Renal cortical epithelial cell (primary cell): ENCODE measurements at places on chromosomes 7 and 10. TPM values are rescaled to one million over a fixed set of nuclear protein-coding genes. Genes with fewer than 3 reads are reported as not detected.

GRCh38 chr10:3395041-3395440 is 222.5 kb upstream of the PITRM1 start:
- no peak for DNase-seq

DNA sequence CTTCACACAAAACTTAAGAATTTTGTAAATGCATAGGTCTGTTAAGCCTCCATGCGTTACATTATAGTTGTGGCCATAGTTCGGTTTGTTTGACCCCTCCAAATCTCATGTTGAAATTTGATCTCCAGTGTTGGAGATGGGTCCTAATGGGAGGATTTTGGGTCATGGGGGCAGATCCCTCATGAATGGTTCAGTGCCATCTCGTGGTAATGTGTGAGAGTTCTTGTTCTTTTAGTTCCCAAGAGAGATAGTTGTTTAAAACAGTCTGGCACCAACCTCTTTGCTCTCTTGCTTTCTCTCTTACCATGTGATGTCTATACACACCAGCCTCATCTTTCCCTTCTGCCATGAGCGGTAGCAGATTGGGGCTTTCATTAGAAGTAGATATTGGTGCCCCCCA is 264.3 kb downstream of the TCF7L2 start:
- DNase-seq, result no peak

- DNase-seq, result no peak
These were observed 135.7 kb downstream of the DYNC2I1 start for GRCh38 chr7:158991824-158992621.

GRCh38 chr10:10609379-10609955 is 408.2 kb upstream of the CELF2 start:
- no peak for DNase-seq

DNA sequence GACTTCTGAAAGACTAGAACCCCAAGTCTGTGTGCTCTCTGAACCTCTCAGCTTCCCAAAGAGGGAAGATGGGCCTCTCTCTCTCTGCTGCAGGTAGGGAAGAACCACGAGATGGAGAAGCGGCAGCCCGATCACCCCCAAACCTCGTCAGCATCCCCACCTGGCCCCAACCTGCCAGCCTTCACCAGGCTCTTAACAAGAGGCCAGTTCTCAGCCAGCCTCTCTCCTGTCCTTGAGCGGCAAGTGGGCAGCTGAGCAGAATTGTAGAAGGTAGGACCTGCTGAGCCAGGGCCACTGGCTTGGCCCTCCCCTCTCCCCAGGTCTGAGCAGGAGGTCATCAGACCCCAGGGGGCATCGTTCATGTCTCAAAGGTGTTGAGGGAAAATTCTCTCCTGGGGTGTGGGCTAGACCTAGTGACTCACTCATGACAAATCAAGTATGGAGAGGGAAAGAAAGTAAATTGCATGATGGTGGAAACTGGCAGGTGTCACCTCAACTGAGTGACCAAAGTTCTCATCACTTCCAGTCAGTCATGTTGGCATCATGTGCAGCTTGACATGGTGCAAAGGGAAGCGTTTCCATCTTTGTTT is 92.0 kb upstream of the GPR26 start:
- DNase-seq, result no peak

DNA sequence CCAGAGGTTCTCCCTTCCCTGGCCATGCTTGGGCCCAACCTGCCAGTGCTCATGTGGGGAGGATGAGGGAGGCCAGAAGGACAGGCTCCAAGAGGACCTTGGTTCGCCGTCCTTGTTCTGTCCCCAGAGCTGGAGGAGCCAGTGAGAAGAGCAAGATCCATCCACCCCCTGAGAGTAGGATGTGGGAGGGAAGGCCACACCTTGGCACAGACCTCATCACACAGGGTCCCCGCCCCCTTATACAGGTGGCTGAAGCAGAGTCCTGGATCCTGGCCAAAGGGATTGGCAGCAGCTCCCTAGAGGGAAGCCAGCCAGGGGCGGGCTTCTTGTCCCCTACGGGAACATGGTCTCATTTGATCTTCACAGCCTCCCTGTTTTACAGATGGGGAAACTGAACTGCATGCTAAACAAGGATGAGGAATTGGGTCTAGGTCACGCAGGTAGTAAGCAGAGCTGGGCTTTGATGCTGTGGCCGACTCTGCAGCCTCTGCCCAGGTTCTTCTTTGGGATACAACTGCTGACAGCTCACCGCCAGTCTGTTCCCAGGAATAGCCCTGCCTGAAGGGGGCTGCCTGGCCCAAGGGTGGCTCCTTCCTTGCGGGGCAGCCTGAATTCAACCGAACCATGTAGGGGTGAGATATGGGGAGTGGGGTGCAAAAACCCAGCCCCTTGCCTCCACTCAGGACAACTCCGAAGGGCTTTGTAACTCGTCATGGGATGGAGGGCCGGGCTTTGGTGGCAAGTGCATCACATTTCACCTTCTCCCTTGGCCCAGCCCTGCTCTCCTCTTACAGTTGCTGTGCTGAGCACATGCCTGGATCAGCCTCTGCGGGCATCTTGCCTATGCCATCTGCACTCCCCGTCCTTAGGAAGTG is 62.2 kb upstream of the KDM7A start:
- DNase-seq, result no peak

DNA sequence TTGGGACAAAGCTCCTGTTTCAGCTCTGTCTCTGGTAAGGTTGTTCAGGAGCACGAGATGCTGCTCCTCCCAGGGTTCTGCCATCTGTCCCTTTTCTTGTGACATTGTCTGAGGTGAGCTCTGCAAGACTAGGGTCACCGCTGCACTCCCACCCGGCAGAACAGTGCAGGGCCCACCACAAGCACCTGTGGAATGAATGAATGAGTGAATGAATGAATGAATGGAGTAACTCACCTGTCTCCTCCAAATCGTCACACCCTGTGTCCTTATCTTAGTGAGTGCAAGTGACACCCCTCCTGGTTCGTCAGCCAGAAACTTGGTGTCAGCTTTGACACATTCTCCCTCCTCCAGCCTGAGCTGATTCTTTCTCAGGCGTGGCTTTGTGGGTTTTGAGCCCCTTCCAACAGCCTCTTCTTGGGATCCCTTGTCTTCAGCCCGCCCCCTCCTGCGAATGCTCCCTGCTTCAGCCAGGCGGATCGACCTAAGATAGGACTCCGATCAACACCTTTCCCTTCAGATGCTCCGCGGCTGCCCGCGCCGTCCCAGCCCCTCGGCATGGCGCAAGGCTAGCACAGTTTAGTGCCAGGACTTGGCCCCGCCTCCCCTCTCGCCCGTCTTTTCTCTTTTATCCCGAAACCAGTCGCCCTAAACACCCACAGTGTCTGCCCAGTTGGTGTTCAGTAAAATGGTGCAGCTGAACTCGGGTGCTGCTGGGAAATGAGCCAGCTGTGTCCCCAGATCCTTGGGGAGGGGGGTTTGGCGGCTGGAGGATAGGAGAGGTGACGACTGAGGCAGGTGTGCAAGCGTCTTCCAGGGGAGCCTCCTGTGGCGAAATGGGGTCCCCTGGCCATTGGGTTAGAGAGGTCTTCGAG is 89.3 kb downstream of the BEND7 start:
- no peak for DNase-seq

DNA sequence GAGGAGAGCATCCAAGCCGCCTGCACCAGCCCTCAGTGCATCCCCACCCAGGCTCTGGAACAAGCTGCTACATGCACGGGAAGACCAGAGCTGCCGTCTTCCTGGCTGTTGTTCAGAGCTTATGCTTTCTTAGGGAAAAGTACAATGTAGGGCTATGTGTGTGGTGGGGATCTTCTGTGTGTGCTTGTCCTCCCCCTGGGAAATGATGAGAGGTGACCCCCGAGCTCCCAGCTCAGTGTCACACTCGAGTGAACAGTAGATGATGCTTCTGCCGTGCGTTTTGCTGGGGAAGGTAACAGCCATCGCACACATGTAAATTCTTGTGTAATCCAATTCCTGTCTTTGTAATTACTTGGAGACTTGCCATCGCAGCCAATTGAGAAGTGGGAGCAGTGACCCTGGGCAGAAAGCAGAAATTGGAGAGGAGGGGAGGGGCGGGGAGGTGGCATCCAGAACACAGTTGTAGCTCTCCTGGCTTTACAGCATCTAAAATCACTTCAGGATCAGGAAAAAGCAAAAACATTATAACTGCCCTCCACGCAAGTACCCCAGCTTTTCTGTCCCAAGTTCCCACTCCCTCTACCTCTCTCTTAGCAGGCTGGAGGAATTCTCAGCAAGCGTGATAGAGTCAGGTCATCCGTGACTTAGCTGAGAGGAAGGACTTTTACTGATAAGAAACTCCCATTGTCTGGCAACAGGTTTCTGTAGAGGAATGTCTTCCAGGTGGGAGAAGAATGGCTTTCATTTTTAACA is 149.6 kb downstream of the TCF7L2 start:
- DNase-seq, result peak; percentile 79

DNA sequence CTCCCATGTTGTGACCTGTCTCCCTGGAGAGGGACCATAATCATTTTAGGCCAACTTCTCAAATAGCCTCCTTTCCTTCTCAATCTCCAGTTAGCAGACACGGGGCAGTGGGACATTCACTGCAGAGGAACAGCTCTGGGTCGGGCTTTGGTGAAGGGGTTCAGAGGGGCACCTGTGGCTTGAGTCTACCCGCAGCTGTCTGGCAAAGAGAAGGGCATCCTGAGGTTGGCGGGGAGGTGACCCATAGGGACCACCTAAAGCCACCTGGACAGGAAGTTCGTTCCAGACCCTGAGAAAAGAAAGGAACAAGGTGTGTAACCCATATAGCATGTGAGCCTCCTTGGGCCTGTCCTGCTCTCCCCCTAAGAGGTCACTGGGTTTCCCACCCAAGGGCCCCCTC is 155.0 kb downstream of the OAT start:
- no peak for DNase-seq

GRCh38 chr7:134548877-134549276 is at the start of gene AKR1B15:
Gene AKR1B15 (plus strand): TSS chr7:134549110. CDS start chr7:134564620, 15,510 bp downstream.
- peak; percentile 16 for DNase-seq

DNA sequence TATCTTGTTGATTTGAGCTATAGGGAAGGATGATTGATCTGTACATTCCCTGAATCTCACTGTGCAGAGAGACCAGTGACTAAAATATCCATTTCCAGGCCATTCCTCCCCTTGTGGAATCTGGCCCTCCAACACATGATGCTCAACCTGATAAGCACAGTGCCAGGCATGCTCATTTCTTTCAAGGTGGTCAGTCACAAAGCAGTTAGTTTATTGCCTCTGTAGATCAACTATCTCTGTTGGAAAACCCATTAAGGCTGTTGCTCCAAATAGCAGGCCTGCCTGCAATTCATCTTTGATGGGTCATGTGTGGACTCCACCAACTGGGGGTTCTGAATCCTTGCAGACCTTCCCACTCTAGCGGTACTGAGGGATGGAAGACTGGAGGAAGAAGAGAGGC is 168.6 kb upstream of the FOXK1 start:
- no peak for DNase-seq

- DNase-seq, result no peak
These were observed 3.1 kb upstream of the ZNF12 start for GRCh38 chr7:6709808-6710207.

GRCh38 chr7:117225536-117225935 is 97.3 kb downstream of the WNT2 start:
- no peak for DNase-seq

DNA sequence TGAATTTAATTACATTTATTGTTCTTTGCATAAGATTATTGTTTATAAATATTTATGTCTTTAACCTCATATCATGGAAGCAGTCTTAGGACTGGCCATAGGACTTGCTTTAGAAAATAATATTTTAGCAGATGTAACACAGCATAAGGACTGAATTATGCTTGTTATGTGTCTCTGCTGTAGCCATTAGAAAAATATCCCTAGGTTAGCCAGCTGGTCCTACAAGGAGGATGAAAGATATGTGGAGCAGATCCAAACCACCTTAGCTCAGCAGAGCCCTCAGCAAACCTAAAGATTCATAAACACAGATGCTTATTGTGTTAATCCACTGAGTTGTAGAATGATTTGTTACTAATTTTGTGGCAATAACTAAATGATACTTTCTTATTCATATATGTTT is 166.0 kb upstream of the COL1A2 start:
- DNase-seq, result no peak

GRCh38 chr7:158638001-158638400 is 50.4 kb upstream of the PTPRN2 start:
- peak; percentile 35 for DNase-seq

GRCh38 chr7:158798741-158799140 is 30.6 kb downstream of the ESYT2 start:
- no peak for DNase-seq

GRCh38 chr7:88546808-88547207 is 212.7 kb upstream of the ZNF804B start:
- DNase-seq, result peak; percentile 7

GRCh38 chr7:101871351-101871750 is 53.9 kb downstream of the CUX1 start:
- DNase-seq, result no peak

- DNase-seq, result no peak
These were observed 3.2 kb upstream of the ATP6V1F start for GRCh38 chr7:128859232-128860157.

- no peak for DNase-seq
These were observed 24.0 kb downstream of the SRPK2 start for GRCh38 chr7:105364684-105365083.

HPS1 gene
- total RNA-seq, result 9.4 and 19.8 TPM in 2 replicates

CUBN gene
- 0.35 and 4.0 TPM in 2 replicates for total RNA-seq

SUN3 gene
- not detected in 2 replicates for total RNA-seq

GFRA1 gene
- 112 and 135 TPM in 2 replicates for total RNA-seq

DNAJB12 gene
- total RNA-seq, result 24.8 and 33.8 TPM in 2 replicates

RBM20 gene
- total RNA-seq, result 0.10 TPM in 1 of 2 replicates, not detected in the other

TAS2R4 gene
- total RNA-seq, result 1.8 TPM in 1 of 2 replicates, not detected in the other

TLX1 gene
- not detected in 2 replicates for total RNA-seq

LRIT1 gene
- not detected in 2 replicates for total RNA-seq

DEPP1 gene
- total RNA-seq, result 11.3 and 24.5 TPM in 2 replicates

EN2 gene
- total RNA-seq, result 0.05 TPM in 1 of 2 replicates, not detected in the other

NANOS1 gene
- total RNA-seq, result 1.0 and 2.5 TPM in 2 replicates

SRRM3 gene
- total RNA-seq, result 0.30 TPM in 1 of 2 replicates, not detected in the other

SPDYE9 gene
- total RNA-seq, result not detected in 2 replicates

UPK3B gene
- total RNA-seq, result 0.15 TPM in 1 of 2 replicates, not detected in the other

TUBB8 gene
- not detected in 2 replicates for total RNA-seq
